ENCODE measurements at places on chromosomes 13 and 19.

DNA sequence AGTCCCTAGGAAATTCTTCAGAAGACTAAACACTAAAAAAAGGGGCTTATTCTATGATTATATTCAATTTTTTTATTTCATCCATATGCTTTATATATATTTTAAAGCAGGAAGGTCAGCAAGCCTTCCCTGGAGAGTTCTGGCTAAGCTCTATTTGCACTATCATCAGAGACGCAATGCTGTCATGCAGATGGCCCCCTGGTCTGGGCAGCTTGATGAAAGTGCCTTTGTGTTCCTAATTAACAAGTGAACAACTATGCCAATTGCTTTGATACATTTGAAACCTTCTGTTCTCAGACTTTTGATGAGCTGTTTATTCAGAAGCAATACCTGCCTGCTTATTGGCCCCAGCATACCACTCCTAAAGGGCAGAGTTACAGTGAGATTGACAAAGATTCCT is 1344.6 kb downstream of the OLFM4 start:
- no peaks in the 10 kb centered on the region for H3K27me3 ChIP-seq
- H3K27ac ChIP-seq: no peak overlapping the region
- H3K36me3 ChIP-seq: no peaks in the 10 kb centered on the region
- H3K4me3 ChIP-seq: no peak overlapping the region
- no peaks in the 10 kb centered on the region for H3K4me1 ChIP-seq

- no peak overlapping the region for H3K4me3 ChIP-seq
- no peaks in the 10 kb centered on the region for H3K36me3 ChIP-seq
- peaks cover 3% of the 10 kb centered on the region for H3K4me1 ChIP-seq
- DNase-seq: no peak
- H3K27me3 ChIP-seq: no peaks in the 10 kb centered on the region
- no peak overlapping the region for H3K27ac ChIP-seq
Observed at GRCh38 chr13:40626561-40626960, 39.9 kb downstream of the FOXO1 start.

DNA sequence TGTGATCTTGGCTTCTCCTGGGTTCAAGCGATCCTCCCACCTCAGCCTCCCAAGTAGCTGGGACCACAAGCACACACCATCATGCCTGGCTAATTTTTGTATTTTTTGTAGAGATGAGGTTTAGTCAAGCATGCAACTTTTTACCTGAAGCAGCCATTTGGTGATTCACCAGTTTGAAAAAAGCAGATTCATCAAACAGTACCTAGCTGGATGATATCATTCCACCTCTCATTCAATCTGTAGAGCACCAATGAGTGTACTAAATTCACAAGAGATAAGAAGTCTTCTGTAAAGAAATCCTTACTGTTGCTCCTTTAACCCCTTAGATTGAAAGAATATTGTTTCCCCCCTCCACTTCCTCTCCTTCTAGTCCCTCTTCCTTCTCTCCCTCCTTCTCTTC is 261.1 kb upstream of the RFC3 start:
- no peaks in the 10 kb centered on the region for H3K27me3 ChIP-seq
- H3K4me3 ChIP-seq: no peak overlapping the region
- H3K4me1 ChIP-seq: no peaks in the 10 kb centered on the region

DNA sequence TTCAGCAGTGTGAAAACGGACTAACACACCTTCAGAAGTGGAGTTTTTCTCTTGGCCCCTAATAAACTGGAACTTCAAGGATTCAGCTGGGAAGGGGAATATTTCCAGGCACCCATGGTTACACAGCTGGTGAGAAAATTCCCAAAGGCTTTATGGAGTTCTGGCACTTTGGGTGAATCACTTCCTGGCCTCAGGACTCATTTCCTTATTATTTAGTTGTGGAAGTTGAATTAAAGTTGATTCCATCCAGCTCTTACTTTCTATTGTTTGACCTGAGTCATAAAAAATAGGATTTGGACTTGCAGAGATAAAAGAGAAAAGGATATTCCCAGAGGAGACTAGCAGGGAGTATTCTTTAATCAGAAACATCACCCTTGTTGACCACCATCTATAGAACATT is 882.1 kb downstream of the UQCRFS1 start:
- H3K27me3 ChIP-seq: no peaks in the 10 kb centered on the region
- H3K4me1 ChIP-seq: no peaks in the 10 kb centered on the region
- H3K4me3 ChIP-seq: no peak overlapping the region
- H3K27ac ChIP-seq: no peak overlapping the region

DNA sequence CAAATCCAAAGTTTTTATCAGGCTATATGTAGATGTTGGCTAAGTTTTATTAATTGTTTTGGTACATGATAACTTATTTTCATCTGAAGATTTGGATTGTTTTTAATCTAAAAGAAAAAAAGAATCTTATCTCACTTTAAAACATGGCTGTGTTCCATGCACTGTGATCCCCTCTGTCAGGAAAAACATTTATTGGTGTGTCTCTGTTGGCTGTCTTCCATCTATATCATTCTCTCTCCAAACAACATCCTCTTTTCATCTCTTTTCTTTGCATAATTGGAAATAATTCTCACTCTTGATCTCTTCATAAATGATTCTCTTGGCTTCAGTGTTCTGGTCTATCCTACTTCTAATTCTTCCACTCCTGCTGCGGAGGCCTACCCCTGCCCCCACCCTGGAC is 4.2 kb downstream of the NALCN start:
- H3K4me3 ChIP-seq: no peak overlapping the region
- H3K4me1 ChIP-seq: no peaks in the 10 kb centered on the region
- DNase-seq: no peak

- H3K4me3 ChIP-seq: no peak overlapping the region
- H3K27ac ChIP-seq: no peak overlapping the region
- H3K36me3 ChIP-seq: no peaks in the 10 kb centered on the region
- H3K4me1 ChIP-seq: no peaks in the 10 kb centered on the region
Observed at GRCh38 chr19:39224910-39225309, 19.9 kb downstream of the IFNL3 start.

- no peaks in the 10 kb centered on the region for H3K36me3 ChIP-seq
- no peak overlapping the region for H3K27ac ChIP-seq
- H3K27me3 ChIP-seq: no peaks in the 10 kb centered on the region
Observed at GRCh38 chr19:41705393-41706174, 2.8 kb upstream of the CEACAM5 start.

- H3K4me1 ChIP-seq: no peaks in the 10 kb centered on the region
- no peak overlapping the region for H3K27ac ChIP-seq
- no peak for DNase-seq
- H3K36me3 ChIP-seq: no peaks in the 10 kb centered on the region
- H3K27me3 ChIP-seq: no peaks in the 10 kb centered on the region
Observed at GRCh38 chr13:18953139-18953930, 228.3 kb downstream of the TUBA3C start.

- no peak overlapping the region for H3K4me3 ChIP-seq
- H3K27ac ChIP-seq: no peak overlapping the region
- H3K4me1 ChIP-seq: no peaks in the 10 kb centered on the region
- peaks cover 18% of the 10 kb centered on the region for H3K27me3 ChIP-seq
Observed at GRCh38 chr19:17457616-17458015, 3.1 kb downstream of the NXNL1 start.

- no peak for DNase-seq
- H3K4me1 ChIP-seq: no peaks in the 10 kb centered on the region
- H3K36me3 ChIP-seq: peaks cover 35% of the 10 kb centered on the region
- H3K27me3 ChIP-seq: no peaks in the 10 kb centered on the region
- H3K27ac ChIP-seq: peak overlapping the region; percentile 65
Observed at GRCh38 chr19:10780368-10780767, 55.6 kb downstream of the TMED1 start.

- H3K27me3 ChIP-seq: no peaks in the 10 kb centered on the region
- no peak for DNase-seq
- no peaks in the 10 kb centered on the region for H3K4me1 ChIP-seq
- no peak overlapping the region for H3K4me3 ChIP-seq
- H3K27ac ChIP-seq: no peak overlapping the region
Observed at GRCh38 chr13:49711218-49711863, 20.1 kb upstream of the EBPL start.

- H3K27me3 ChIP-seq: no peaks in the 10 kb centered on the region
- no peaks in the 10 kb centered on the region for H3K4me1 ChIP-seq
- no peaks in the 10 kb centered on the region for H3K36me3 ChIP-seq
- no peak for DNase-seq
- H3K4me3 ChIP-seq: no peak overlapping the region
- H3K27ac ChIP-seq: no peak overlapping the region
Observed at GRCh38 chr13:32496599-32497160, 41.9 kb downstream of the N4BP2L2 start.

Measured in colonic mucosa (tissue), 4 donors.